Gastrocnemius medialis (tissue), 4 donors: ENCODE measurements at places on chromosomes 4 and X. TPM values are rescaled to one million over a fixed set of nuclear protein-coding genes. Genes with fewer than 3 reads are reported as not detected.

The TIMP1 gene
- total RNA-seq: 15.8 TPM

The RIBC1 gene
- 1.1 TPM for total RNA-seq

DNA sequence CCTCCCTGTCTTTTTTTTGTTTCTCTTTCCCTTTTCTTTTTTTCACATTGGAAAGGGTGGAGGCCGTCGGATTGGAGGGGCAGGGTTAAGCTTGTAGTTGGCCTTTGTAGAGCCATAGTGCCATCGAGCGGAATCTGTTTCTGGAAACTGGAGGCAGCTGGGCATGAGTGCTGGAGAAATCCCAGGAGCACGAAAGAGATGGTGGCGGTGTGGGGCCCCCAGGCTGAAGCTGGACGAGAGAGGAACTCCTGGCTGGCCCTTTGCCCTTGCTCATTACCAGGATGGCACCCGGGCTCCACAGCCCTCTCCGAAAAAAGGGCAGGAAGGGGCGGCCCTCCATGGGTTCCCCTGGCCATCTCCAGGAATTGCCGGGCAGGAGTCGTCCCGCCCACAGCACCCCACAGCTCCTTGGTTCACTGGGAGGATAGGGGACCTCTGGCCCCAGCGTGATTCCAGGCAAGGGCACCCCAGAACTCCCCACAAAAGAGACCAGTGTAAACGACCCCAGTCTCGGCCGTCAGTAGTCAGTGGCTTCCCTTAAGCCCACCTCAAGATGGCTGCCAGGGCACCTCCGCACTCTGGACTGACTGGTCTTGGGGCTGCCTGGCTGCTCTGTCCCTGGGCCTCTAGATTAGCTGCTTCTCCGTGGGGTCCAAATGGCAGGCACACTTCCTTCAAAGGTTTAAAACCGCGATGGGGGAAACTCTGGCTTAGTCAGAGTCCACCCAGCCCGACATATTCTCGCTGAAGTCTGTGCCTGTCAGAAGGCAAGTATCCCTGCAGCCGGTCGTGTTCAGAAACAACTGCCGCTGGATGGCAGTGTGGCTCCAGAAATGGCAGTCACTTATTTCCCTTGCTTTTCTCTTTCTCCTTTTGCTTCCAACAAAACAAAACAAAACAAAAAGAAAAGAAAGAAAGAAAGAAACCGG is 74.1 kb downstream of the NBDY start:
- H3K4me3 ChIP-seq: peak overlapping the region; percentile 76
- H3K27me3 ChIP-seq: no peaks in the 10 kb centered on the region
- peak; percentile 38 for DNase-seq
- H3K27ac ChIP-seq: peak overlapping the region; percentile 81
- peaks cover 24% of the 10 kb centered on the region for H3K4me1 ChIP-seq

DNA sequence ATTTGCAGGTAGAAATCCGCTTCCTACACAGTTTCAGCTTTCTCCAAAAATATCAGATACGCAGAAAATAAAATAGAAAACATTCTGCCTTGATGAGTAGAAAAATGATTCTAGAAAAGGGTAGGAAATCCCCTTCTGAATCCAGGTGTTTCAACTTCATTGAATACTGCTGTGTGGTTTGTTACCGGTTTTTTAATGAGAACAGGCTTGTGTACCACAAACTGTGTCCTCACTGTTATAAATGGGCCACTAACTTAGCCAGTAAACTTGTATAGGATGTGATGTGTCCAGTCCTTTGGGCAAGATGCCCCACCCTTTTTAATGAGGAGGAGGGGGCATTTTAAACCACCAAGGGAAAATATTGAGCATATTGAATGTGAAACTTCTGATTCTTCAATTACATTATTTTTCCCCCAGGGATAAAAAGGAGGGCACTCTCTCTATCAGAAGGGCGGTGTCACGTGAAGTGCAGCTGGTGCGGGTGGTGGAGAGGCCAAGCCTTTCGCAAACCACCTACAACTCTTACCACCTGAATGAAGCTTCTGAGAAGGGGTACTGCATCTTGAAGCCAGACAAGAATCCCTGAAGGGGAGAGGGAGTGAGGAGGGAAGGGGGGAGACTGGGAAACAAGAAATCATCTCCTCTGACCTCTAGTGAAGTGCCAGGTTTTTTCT is 4.5 kb downstream of the CXXC4 start:
- peak overlapping the region; percentile 62 for H3K4me3 ChIP-seq
- no peaks in the 10 kb centered on the region for H3K36me3 ChIP-seq
- no peak for DNase-seq
- no peak overlapping the region for H3K27ac ChIP-seq

DNA sequence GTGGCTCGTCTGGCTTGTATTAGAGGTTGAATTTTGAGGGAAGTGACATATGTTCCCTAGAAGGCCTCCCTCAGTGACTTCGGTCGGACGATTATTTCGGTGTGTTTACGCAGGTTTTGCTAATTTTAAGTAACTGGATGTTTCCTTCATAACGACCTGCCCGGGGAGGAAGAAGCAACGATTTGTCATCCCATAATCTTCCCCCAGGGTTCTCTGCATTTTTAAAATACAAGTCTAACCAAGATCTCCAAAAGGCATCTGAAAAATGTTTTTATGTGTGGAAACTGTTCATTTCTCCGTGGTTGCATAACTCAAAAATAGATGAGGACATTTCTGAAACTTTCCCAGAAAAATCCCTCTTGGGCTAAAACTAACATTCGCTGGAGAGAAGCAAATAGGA is 195.4 kb downstream of the SHOX start:
- peak overlapping the region; percentile 30 for H3K27ac ChIP-seq
- no peaks in the 10 kb centered on the region for H3K27me3 ChIP-seq
- no peak overlapping the region for H3K4me3 ChIP-seq
- no peaks in the 10 kb centered on the region for H3K4me1 ChIP-seq

- H3K27me3 ChIP-seq: no peaks in the 10 kb centered on the region
- no peaks in the 10 kb centered on the region for H3K4me1 ChIP-seq
These were observed 119.2 kb upstream of the EDNRA start for GRCh38 chr4:147361726-147362125.

- no peaks in the 10 kb centered on the region for H3K36me3 ChIP-seq
- H3K4me3 ChIP-seq: no peak overlapping the region
- DNase-seq: no peak
These were observed 326.7 kb upstream of the CLNK start for GRCh38 chr4:11011249-11011648.

The TRIML2 gene
- total RNA-seq: not detected

- no peaks in the 10 kb centered on the region for H3K27me3 ChIP-seq
- DNase-seq: no peak
- H3K4me3 ChIP-seq: no peak overlapping the region
- H3K27ac ChIP-seq: no peak overlapping the region
These were observed 55.7 kb downstream of the TIGD2 start for GRCh38 chr4:89166971-89167475.

DNA sequence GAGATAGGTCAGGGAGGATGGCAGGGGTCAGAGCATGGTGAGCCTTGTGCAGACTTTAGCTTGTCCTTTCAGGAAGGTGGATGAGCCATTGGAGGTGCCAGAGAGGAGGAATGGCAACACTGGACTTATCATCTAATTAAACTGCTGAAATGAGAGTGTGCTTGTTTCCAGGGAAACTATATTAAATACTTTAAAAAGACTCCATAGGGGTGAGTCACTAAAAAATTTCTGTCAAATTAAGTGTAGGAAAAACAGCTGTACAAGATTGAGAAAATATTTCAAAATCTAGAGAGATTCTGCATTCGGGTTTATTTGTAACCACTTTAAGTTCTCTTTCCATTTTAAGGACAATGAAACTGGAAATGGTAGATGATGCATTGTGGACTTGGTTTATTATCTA is 11.4 kb downstream of the FRAS1 start:
- H3K27me3 ChIP-seq: no peaks in the 10 kb centered on the region
- no peak overlapping the region for H3K27ac ChIP-seq
- H3K36me3 ChIP-seq: no peaks in the 10 kb centered on the region
- H3K4me3 ChIP-seq: no peak overlapping the region
- no peak for DNase-seq

GRCh38 chr4:52290466-52290865 is 239.4 kb downstream of the SPATA18 start:
- no peak for DNase-seq
- no peak overlapping the region for H3K4me3 ChIP-seq
- no peaks in the 10 kb centered on the region for H3K27me3 ChIP-seq
- H3K27ac ChIP-seq: no peak overlapping the region
- no peaks in the 10 kb centered on the region for H3K4me1 ChIP-seq

DNA sequence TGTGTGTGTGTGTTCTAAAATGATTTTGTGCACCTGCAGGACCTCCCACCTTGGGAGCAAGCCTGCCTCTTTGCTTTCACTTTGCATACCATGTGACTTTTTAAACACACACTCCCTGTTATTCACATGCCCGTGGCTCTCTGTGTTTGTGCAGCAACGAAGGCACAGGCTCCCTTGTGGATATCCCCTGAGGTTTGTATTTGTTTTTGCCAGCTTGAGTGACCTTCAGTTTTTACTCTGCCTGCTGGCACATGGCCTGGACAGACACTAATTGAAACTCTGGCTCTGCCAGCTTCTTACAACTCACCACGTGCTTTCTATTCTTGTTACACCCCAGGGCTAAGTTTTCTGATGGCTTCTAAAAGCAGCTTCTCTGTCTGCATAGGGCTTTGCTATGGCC is 885.8 kb downstream of the SH3BGRL start:
- DNase-seq: no peak
- H3K4me1 ChIP-seq: no peaks in the 10 kb centered on the region
- no peak overlapping the region for H3K27ac ChIP-seq
- no peak overlapping the region for H3K4me3 ChIP-seq

The DAPP1 gene
- 0.46 TPM for total RNA-seq

GRCh38 chrX:103883533-103883932 is 51.5 kb upstream of the RAB9B start:
- no peak overlapping the region for H3K27ac ChIP-seq
- H3K36me3 ChIP-seq: no peaks in the 10 kb centered on the region
- DNase-seq: no peak
- H3K27me3 ChIP-seq: no peaks in the 10 kb centered on the region

The ZNF732 gene
- total RNA-seq: not detected

DNA sequence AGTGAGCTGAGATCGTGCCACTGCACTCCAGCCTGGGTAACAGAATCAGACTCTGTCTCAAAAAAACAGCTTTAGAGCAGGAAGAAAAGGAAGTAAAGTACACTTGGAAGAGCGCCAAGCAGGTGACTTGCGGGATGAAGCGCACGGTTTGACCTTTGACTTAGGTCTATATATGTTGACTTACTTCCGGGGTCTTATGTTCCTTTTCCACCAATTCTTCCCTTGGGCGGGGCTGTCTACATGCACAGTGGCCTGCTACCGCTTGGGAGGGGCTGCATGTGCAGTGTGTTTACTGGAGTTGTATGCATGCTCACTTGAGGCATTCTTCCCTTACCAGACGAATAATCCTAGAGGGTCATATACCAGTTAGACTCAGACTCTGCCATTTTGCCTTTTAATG is 108.6 kb downstream of the APOOL start:
- H3K4me1 ChIP-seq: no peaks in the 10 kb centered on the region
- H3K27me3 ChIP-seq: no peaks in the 10 kb centered on the region
- H3K36me3 ChIP-seq: no peaks in the 10 kb centered on the region
- H3K4me3 ChIP-seq: no peak overlapping the region
- DNase-seq: no peak

The AFF1 gene
- total RNA-seq: 169 TPM

GRCh38 chrX:7996851-7997250 is 69.6 kb upstream of the PNPLA4 start:
- H3K4me3 ChIP-seq: no peak overlapping the region
- no peaks in the 10 kb centered on the region for H3K27me3 ChIP-seq
- no peaks in the 10 kb centered on the region for H3K4me1 ChIP-seq
- no peaks in the 10 kb centered on the region for H3K36me3 ChIP-seq
- no peak overlapping the region for H3K27ac ChIP-seq

GRCh38 chr4:176064539-176064938 is 1.1 kb upstream of the WDR17 start:
- H3K4me1 ChIP-seq: no peaks in the 10 kb centered on the region
- H3K27ac ChIP-seq: no peak overlapping the region
- H3K27me3 ChIP-seq: peaks cover 7% of the 10 kb centered on the region
- no peak overlapping the region for H3K4me3 ChIP-seq

The NEXMIF gene
- 0.16 TPM for total RNA-seq

- no peak for DNase-seq
- no peaks in the 10 kb centered on the region for H3K27me3 ChIP-seq
- no peak overlapping the region for H3K27ac ChIP-seq
- H3K36me3 ChIP-seq: no peaks in the 10 kb centered on the region
- no peak overlapping the region for H3K4me3 ChIP-seq
These were observed 87.2 kb downstream of the MMRN1 start for GRCh38 chr4:89981789-89982334.

- H3K36me3 ChIP-seq: peaks cover 17% of the 10 kb centered on the region
- DNase-seq: no peak
- H3K4me1 ChIP-seq: no peaks in the 10 kb centered on the region
- no peak overlapping the region for H3K27ac ChIP-seq
- no peaks in the 10 kb centered on the region for H3K27me3 ChIP-seq
These were observed 41.2 kb downstream of the PIR start for GRCh38 chrX:15451913-15452312.

The GPR143 gene
- total RNA-seq: not detected

DNA sequence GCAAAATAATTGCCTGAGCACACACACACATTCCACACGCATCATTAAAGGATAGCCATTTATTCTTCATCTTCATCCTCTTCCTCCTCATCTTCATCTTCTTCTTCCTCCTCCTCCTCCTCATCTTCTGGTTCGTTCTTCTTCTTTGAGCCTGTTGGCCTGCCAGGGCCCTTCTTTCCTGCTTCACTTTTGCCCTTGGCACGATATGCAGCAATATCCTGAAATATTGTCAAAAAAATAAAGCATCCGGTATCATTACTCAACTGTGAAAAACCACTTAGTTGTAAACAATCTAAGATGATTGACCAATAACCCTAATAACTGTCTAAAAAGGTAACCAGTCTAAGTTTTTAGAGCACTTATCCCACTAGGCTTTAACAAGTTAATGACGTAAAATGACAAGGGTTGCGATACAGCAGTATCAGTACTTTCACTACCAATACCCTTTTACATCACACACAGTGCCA is 2.1 kb downstream of the HMGB2 start:
- peak overlapping the region; percentile 87 for H3K4me3 ChIP-seq
- no peak for DNase-seq
- H3K27ac ChIP-seq: peak overlapping the region; percentile 99
- no peaks in the 10 kb centered on the region for H3K36me3 ChIP-seq
- H3K27me3 ChIP-seq: no peaks in the 10 kb centered on the region

GRCh38 chr4:139014371-139015268 is 961 bp upstream of the NOCT start:
- peaks cover 36% of the 10 kb centered on the region for H3K4me1 ChIP-seq
- no peak for DNase-seq
- H3K27ac ChIP-seq: peak overlapping the region; percentile 87
- no peaks in the 10 kb centered on the region for H3K27me3 ChIP-seq

DNA sequence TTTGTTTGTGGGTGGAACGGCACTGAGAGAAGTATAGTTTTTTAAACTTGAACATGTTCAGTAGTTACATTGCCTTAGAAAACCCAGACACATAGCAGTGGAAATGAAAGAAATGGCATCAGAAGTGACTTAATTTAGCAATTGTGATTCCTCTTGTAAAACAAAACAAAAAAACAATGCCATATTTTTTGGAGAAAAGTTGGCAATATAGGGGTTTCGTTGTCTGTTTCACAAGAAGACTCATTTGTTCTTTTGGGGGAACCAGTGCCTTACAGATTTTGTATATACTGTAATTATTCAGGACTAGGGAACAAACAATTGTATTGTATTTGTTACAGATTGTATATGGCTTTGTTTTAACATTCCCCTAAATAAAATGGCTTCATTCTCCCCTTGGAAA is 390.7 kb downstream of the UNC5C start:
- no peak for DNase-seq
- H3K4me1 ChIP-seq: no peaks in the 10 kb centered on the region
- H3K27me3 ChIP-seq: no peaks in the 10 kb centered on the region
- no peak overlapping the region for H3K4me3 ChIP-seq
